ENCODE measurements at places on chromosomes 5 and 9.

DNA sequence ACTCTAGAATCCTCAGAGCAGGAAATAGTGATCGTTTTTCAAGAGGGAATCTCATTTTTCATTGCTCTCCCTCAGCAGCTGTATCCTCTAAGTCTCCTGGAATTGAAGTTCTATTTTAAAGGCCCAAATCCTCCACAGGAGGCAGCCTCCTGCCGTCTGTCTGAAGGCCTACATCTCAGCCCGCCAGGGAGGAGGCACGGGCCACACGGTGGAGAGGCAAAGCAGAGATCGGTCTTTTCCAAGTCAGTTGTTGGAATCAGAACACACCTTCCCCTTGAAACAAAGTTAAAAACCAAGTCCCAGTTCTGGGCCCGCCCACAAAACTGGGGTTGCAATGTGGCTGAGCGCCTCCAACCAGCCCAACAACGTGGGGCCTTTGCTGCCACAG is 68.7 kb downstream of the RAPGEF1 start:
- no peak for DNase-seq

- DNase-seq, result no peak
Observed at GRCh38 chr9:13915591-13916301, 398.2 kb downstream of the NFIB start.

- DNase-seq, result peak; percentile 71
Observed at GRCh38 chr5:172364773-172365172, 81.2 kb upstream of the UBTD2 start.

DNA sequence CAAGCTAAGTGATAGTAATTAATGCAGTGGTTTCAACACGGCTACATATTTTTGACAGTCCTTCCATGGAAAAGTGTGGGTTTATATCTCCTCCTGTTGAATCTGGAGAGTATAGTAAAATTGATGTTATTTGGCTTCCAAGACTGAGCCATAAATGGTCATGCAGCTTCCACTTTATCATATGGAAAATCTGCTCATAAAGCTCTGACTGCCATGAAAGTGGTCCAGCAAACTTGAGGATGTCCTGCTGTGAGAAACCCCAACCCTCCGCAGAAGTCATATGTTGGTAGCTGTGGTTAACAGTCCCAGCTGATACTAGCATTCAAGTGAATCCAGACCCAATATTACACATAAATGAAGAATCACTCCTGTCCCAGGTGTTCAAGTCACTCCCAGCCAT is 378.3 kb downstream of the KCTD16 start:
- no peak for DNase-seq

- no peak for DNase-seq
Observed at GRCh38 chr5:150567031-150567717, 59.2 kb downstream of the NDST1 start.

DNA sequence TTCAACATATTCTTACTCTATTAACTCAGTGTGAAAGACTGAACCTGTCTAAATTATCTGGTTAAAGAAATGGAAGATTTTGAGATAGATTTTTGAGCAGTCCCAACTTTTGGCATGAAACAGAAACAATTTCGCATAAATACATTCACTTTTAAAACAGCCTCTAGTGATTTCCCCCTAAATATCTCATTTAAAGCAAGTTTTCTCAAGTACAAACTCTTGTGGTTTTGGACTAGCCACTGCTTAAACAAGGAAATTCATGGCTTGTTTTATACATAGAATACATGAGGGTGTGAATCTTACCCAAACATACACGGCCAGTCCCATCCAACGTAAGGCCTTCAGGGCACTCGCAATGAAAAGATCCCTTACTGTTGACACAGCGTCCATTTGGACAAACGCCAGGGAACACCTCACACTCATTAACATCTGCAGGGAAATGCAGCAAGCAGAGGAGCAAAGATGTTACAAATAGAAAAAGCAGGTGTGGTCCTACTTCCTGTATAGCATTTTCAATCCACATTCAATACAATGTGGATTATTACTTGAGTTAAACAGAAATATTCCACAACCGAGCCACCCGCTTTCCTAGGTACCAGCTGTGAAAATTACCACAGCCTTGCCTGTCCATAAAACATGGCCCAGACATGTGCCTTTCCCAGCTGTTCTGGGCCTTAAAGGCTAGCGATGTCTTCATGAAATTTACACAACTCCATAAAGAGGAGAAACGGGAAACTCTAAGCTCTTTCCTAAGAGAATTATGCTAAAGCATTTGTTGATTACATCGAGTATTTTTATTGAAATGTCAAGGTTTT is 188.8 kb downstream of the FBN2 start:
- no peak for DNase-seq

DNA sequence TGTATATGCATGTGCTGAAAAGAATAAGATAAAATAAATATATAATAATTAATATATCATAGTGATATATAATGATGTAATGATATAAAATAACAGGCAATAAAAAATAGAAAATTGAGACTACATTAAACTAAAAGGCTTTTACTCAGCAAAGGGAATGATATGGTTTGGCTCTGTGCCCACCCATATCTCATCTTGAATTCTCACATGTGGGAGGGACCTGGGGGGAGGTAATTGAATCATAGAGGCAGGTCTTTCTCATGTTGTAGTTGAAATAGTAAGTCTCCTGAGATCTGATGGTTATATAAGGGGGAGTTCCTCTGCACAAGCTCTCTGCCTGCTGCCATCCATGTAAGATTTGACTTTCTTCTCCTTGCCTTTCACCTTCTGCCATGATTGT is 1550.9 kb upstream of the CDH6 start:
- DNase-seq, result no peak

DNA sequence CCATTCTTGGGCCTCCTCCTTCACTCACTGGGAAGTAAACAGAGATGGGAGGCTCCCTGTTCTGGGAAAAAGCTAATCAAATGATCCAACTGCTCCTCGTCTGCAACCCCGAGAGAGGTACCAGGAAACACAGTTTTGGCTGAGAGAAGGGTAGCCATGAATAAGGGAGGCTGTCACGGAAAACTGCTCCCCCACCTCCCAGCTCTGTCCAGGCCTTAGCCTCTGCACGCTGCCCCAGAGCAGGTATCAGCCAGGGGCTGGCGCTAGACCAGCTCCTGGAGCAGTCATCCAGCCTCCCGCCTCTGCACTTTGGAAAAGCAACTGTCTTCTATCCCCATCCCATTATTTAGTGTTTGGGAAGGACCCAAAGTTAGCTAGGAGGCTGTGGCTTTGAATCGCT is 266.1 kb downstream of the NDUFS4 start:
- no peak for DNase-seq

DNA sequence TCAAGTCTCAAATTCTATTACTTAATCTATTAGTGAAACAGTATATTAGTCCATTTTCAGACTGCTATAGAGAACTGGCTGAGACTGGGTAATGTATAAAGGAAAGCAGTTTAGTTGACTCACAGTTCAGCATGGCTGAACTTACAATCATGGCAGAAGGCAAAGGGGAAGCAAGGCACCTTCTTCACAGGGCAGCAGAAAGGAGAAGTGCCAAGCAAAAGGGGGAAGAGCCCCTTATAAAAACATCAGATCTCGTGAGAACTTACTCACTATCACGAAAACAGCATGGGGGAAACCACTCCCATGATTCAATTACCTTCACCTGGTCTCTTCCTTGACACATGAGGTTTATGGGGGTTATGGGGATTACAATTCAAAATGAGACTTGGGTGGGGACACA is 67.9 kb upstream of the CHSY3 start:
- DNase-seq, result no peak

DNA sequence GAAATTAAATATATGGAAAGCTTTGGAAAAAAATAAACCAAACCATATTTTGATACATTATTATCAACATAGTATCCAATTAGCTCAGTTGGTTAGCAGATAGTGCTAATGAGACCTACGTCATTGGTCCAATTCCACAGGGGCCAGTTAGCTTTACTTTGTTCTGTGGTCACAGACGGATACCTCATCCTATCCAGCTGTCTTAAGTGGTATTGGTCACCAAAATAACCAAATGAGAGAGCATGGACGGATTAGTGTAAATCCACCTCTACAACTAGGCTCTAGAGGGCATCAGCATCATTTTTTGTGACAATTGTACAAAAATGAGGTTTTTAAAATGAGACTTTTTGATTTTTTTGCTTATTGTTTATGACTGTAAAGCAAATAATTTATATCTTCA is 364.2 kb downstream of the KIAA0825 start:
- DNase-seq, result no peak

GRCh38 chr9:5621327-5621726 is 7.6 kb upstream of the RIC1 start:
- DNase-seq, result no peak

GRCh38 chr5:94526706-94527105 is 91.7 kb downstream of the KIAA0825 start:
- no peak for DNase-seq

DNA sequence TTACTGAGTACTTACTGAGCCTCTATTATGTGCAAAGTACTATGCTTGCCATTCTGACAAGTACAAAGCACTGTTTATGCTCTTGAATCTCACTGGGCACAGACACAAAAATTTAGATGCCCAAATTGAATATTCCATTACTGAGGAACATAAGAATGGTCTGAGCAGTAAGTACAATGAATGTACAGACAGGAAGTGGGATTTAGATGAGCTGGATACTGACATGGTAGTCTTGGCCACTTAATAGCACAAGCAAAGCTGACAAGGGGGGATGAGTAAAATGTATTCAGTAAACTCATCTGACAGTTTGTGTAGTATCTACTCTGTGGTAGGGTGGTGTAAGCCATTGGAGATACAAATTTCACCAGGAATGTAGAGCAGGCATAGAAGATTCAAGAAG is 132.4 kb downstream of the EFNA5 start:
- DNase-seq, result no peak

- no peak for DNase-seq
Observed at GRCh38 chr5:33231935-33232334, 208.8 kb upstream of the TARS1 start.

- no peak for DNase-seq
Observed at GRCh38 chr9:115413304-115413703, 295.3 kb upstream of the TNC start.

DNA sequence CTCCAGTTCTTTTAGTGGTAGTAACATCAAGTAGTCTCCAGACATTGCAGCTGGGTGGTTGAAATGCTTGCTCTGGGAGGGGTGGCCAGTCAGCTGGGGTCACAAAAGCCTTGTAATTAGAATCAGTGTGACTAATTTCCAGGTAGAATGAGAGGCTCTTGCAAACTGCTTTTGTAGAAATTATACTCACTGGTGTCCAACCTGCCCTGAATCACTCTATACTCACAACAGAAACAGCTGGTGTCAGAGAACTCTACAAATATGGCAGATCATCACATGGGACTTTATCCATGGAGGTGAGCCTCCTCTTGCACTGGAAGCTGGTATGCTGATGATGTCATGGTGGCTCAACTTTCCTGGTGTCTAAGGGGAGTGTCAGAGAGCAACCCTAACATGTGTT is 71.3 kb downstream of the SH3TC2 start:
- no peak for DNase-seq

- no peak for DNase-seq
Observed at GRCh38 chr5:143946837-143947236, 134.9 kb downstream of the HMHB1 start.

- DNase-seq, result no peak
Observed at GRCh38 chr5:85069659-85070640, 685.3 kb upstream of the EDIL3 start.
